ENCODE measurements at places on chromosomes 13 and 19. TPM values are rescaled to one million over a fixed set of nuclear protein-coding genes. Genes with fewer than 3 reads are reported as not detected.

Gene OR10H1
- not detected for total RNA-seq

Gene CYP2A7
- total RNA-seq = not detected

Gene GARIN5A
- 0.82 TPM for total RNA-seq

Gene FCAR
- total RNA-seq = 0.40 TPM

Gene MUC16
- 0.08 TPM for total RNA-seq

Gene KLF1
- total RNA-seq = 0.25 TPM

Gene KLK6
- total RNA-seq = not detected

GRCh38 chr13:41411522-41411921, 45.8 kb upstream of the RGCC start:
- no peak for DNase-seq

GRCh38 chr19:15466851-15467733, 2.7 kb upstream of the RASAL3 start:
- no peak for DNase-seq

- DNase-seq = no peak
Measured at GRCh38 chr13:93476175-93476574, 249.6 kb downstream of the GPC6 start.

DNA sequence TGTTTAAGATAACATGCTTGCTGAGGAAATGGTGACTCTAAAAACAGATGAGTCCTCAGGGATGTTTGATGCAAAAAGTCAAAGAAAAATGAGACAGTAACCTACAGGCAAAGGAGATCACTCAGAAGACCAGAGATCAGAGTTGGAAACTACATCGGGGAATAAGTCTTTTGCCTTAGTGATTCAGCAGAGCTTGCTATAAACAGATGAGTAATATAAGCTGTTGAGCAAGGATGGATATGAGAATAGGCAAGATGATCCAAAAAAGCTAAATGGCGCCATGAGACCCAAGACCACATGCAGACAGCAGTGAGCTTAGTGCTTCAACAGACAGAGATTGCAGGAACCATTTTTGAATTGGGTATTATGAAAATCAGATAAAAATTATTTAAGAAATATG, 168.6 kb downstream of the POSTN start:
- DNase-seq = no peak

GRCh38 chr19:18749362-18750231, 41.5 kb downstream of the COMP start:
- DNase-seq = no peak

DNA sequence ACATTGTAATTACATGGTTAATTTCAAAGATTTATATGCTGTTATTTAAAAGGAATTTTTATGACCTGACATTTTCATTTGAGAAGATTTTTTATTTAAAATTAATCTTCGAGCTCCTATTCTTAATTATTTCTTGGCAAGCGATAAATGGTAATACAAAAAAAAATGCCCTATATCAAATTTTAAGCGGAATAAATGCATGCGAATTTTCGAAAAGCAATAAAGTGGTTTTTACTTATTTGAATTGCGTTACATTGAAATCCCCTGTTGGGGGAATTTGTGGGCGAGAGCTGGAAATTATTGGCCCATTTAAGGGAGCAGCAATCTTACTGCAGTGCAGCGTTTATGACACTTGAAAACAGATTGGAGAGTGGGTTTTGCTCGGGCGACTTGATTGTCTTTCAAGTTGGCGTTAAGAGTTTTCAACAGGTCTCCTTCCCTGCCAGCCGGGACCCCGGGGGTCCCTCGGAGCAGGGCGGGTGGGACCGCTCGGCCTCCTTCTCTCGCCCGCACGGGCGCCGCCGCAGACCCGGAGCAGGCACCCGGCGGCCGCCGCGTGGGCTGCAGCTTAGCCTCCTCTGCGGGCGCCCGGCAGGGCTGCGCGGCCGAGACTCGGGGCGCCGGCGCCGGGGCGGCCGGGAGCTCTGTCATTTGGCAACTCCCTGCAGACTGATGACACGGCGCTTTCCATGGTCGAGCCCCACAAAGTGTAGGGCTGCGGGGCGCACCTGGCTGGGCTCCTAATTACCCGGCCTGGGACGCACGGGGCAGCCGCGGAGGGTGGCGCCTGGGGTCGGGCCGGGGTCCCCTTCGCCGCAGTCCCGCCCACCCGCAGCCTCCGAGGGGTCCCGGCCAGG, 255.1 kb upstream of the SOX21 start:
- peak; percentile 54 for DNase-seq

- no peak for DNase-seq
Measured at GRCh38 chr13:26759907-26760831, at the start of gene GPR12. TSS of gene GPR12 (minus strand) at chr13:26760786. CDS start at chr13:26759827, 959 bp downstream.

GRCh38 chr13:40043764-40044163, 388.3 kb downstream of the COG6 start:
- no peak for DNase-seq

- no peak for DNase-seq
Measured at GRCh38 chr19:44113784-44114390, 688 bp downstream of the ZNF225 start.

GRCh38 chr13:81394640-81395039, 1053.7 kb upstream of the SPRY2 start:
- no peak for DNase-seq

DNA sequence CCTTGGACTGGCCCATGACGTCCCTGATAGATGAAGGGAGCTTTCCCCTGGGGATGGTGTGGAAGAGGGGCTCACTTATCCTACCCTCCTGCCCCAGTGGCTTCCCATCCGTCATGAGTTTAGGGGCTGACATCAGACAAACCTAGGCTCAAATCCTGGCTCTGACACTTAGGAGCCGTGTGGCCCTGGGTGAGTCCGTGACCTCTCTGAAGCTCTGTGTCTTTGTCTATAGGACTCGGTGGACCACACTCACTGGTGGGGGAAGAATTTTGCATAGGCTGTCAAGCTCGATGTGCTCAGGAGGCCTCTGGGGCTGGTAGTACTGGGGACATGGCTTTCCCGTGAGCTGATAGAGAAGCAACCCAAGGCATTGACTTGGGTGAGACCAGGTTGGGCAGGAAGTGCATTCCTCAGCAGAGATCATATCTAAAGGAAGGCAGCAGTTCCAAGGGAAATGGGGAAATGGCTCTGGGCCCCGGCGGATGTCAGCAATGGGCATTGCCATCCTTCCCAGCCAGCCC, 17.4 kb upstream of the AP1M2 start:
- DNase-seq = peak; percentile 59

DNA sequence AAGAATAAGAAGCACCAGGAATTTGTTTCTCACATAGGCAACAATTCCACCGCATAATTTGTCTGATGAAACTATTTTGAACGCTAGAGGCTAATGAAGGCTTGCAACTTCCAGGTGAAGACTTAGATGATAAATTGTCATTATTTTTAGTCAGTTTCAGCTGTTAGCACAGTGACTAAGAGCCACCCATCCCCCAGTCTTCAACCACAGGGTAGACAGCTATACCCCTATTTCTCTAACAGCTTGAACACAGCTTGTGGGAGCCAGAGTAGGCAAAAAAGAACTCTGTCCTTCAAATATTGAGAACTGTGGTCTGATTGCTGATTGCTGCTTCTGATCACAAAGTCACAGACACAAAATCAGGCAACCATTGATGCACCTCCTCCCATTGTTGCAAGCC, 1124.8 kb upstream of the PRR20A start:
- DNase-seq = no peak

DNA sequence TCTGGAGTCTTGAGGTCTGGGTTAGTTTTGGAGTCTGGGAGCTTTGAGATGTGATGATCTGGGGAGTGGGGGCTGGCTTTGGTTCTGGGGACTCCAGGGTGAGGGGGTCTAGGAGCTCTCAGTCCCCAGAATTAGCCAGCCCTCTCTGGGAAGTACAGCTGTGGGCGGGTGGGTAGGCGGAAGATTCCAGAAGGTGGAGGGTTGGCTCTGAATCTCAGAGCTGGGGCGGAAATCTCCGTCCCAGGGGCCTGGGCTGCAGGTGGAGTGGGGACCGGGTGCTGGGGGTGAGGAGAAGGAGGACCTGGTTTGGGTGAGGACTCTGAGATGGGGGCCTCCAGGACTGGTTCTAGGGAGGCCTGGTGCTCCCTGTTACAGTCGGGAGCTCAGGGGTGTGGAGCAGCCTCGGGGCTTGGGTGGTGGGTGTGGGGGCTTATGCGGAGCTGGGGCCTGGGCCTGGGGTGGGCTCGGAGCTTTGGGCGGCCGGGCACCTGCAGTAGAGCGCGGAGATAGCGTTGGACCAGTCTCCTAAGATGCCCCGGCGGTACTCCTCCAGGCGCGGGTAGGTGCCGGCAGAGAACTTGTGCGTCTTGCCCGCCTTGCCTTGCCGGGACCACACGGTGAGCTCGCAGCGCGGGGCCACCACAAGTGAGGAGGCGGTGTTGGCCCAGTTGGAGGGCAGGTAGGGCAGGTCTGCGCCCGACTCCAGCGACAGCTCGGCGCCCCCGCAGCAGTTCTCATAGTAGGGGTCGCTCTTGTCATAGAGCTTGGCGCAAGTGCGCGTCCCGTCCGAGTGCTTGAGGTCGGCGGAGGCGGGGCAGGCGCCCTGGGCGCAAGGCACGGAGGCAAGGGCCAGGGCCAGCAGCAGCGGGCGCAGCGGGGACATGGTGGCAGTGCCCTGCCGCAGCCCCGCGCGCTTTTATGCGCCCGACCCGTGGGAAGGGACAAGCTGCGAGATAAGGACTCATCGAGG, at the start of gene SYCN:
SYCN (minus strand) TSS at position 892 of the 970 bp plus-strand sequence; CDS start at position 883, 9 bp downstream.
- no peak for DNase-seq

DNA sequence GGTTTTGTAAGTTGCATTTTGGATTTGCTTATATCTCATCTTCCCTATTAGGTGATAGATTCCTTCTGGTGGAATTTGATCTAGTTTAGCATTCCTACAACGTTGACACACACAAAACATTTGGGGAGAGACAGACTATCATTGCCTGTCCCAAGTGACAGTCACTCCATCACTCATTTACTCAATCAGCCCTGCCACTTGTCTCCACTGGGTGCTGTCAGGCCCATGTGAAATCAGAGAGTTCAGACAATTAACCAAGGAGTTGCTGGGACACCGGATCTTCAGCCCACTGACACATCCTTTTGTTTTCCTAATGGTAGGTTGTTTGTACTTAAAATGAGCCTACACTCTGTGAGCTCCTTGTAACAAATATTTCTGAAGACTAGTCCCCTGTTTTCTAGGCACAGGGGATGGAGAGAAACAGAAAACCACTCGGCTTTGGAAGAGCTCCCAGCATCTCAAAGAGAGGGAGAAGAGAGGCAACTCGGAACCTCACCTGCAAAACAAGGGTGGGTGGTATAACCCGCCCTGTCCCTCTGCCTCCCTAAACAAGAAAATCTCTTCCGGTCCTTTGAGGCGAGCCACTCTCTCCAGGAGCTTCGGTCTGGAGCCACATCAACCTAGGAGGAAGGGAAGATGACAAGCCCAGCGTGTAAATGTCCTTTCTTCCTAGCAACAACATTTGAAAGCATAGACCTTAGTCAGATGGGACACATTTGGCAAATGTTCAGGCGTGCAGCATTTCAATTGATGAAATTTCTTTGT, 440.9 kb upstream of the KLF12 start:
- no peak for DNase-seq

- DNase-seq = peak; percentile 32
Measured at GRCh38 chr19:13398780-13399726, 107.2 kb downstream of the CACNA1A start.

DNA sequence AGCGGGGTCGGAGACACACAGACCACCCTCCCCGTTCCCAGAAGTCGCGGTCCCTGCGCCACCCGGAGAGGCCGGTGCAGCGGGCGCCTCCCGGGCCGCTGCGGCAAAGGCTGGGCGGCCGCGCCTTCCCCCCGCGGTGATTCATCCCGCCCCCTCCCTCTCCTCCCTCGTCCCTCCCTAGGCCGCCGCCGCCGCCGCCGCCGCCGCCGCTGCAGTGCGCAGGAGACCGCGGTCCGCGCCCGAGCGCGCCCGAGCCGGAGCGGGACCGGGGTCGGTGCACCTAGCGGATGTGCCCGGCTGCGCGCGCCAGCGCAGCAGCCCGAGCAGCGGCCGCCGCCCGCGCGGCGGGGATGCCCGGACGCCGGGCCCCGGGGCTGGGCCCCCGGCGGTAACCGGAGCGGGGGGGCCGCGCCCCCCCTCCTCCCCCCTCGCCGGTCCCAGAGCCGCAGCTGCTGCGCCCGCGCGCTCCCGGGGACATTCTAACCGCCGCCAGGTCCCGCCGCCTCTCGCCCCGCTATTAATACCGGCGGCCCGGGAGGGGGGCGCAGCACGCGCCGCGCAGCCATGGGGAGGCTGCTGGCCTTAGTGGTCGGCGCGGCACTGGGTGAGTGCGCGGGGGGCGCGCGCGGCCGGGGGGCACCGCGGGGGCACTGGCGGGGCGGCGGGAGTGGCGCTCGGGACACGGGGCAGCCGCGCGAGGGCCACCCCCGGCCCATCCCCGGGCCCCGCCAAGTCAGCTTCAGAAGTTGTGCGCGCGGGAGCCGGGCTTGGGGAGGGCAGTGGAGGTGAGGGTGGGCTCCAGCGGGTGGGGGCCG, at the start of gene SCN1B:
SCN1B (plus strand) TSS at position 214 of the 815 bp plus-strand sequence; CDS start at position 565, 351 bp downstream.
- peak; percentile 78 for DNase-seq

DNA sequence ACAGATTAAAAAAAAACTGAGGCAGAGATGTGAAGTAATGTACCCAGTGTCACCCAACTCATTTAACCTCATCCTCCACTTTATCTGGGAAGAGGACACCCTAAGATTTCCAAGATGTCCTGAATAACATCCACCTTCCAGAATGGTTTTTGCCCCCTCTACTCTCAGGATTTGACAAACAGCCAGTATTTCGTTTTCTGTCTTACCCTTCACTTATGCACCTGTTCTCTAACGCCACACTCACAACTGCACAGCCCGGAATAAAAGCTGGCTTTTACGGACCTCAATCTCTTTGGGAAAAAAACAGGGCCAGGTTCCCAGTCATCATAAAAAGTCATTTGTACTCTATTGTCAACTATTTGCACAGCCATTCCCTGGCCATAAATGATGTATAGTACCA, 21.2 kb upstream of the CEACAM6 start:
- no peak for DNase-seq

- DNase-seq = no peak
Measured at GRCh38 chr13:91292630-91293221, 54.8 kb upstream of the MIR17HG start.

GRCh38 chr13:48400850-48401291, 12.0 kb downstream of the LPAR6 start:
- DNase-seq = no peak

- DNase-seq = no peak
Measured at GRCh38 chr13:75120085-75120484, 361.9 kb downstream of the TBC1D4 start.

GRCh38 chr13:111313911-111314425, 6.5 kb upstream of the TEX29 start:
- no peak for DNase-seq

DNA sequence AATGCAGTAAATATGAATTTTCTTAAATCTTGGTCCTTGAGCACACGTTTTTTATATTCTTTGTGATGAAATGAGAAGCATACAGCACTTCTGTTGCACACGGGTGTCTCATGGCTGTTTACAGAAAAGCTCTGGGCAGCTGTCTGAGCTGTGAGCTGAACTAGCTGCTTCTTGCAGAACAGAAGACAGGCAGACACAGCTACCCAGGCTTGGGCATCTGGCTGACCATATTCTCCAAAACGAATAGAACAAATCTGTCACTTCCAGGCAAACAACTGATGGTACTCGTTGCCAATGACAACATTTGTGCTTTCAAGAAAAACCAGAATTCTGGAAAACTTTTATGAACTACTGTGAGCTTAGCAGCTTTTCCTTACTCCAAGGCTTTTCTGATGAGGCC, 16.2 kb downstream of the PCID2 start:
- DNase-seq = no peak

- no peak for DNase-seq
Measured at GRCh38 chr13:110017379-110017778, 231.0 kb upstream of the IRS2 start.

All from heart left ventricle (tissue), 16 donors.